ENCODE measurements at places on chromosomes 4 and X.

DNA sequence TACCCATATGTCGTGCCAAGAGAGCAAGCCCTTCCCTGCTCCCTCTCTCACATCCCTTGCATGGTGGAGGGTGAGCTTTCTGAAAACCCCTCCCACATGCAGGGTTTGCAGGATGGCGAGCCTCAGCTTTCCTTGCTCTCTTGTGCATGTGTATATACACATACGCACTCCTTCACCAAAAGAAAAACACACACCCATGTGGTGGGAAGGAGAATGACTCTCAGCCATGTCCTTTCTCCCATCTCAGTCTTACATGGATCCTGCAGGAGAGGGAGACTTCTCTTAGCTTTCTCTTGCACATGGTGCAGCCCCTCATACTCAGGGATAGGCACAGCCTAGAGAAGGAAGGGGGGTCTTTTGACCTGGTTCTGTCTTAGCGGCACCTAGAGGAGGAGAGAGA lies 81.1 kb downstream of the CLCN5 start:
- DNase-seq = no peak

DNA sequence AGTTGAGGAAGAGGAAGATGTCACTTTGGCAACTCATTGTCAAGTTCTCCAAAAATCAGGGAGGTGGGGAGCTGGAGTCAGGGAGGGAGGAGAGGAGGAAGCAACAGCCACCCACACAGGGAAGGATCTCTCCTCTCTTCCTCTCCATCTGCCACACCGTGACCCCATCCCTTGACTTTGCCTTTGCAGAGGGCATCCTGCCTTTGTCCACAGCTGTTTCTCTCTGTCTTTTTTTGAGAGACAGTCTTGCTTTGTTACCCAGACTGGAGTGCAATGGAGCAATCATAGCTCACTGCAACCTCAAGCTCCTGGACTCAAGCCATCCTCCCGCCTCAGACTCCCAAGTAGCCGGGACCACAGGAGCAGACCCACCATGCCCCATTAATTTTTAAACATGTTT lies 276.0 kb downstream of the SHOX start:
- DNase-seq = no peak

GRCh38 chr4:16226816-16227461 lies 668 bp upstream of the TAPT1 start:
- peak; percentile 42 for DNase-seq

GRCh38 chrX:25427873-25428555 lies 412.2 kb upstream of the ARX start:
- DNase-seq = no peak

GRCh38 chrX:45669715-45670340 lies 469.2 kb upstream of the DIPK2B start:
- no peak for DNase-seq

GRCh38 chrX:111052478-111052877 lies 43.5 kb upstream of the PAK3 start:
- DNase-seq = no peak

GRCh38 chr4:100826808-100827548 lies 309.2 kb upstream of the EMCN start:
- DNase-seq = no peak

- DNase-seq = no peak
Observed at GRCh38 chr4:163688856-163689255, 194.4 kb downstream of the TMA16 start.

- DNase-seq = no peak
Observed at GRCh38 chrX:47936224-47936939, 67.4 kb downstream of the ZNF182 start.

DNA sequence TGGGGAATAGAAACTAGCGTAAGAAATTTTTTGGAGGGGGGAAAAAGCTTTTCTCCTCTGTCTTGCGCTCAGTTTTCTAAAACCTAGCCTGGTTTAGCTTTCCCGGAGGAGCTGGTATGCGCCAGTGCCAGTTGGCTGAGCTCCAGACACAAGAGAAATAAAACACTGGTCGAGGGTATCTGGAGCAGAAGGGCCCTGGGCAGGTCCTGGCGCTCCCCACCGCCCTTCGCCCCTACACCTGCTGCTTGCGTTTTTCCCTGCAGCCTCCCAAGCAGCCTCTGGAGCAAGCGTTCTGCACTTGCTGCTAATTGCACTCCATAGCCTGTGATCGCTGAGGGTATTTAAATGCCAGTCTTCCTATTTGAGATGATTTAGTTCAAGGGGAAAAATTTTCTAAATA lies 816 bp downstream of the EREG start:
- DNase-seq = no peak

GRCh38 chr4:39729557-39729956 lies 31.6 kb downstream of the UBE2K start:
- DNase-seq = no peak

GRCh38 chrX:47643926-47644325 lies 6.4 kb downstream of the ELK1 start:
- no peak for DNase-seq

DNA sequence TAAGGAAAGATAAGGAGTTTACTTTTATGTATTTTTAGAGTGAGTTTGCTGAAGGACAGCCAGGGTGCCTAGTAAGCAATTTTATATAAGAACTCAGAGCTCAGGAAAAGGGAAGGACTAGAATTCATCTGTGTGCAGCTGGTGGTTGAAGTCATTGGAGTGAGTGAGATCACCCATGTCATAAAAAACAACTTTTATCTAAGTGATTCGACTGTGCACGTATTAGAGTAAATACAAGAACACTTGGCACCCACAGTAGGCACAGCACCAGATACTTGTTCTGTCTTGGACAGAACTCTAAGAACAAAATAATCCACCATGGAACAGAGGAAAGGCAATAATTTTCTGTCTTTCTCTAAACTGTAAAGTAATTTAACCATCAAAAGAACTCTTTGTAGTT lies 31.6 kb downstream of the SYNPO2 start:
- DNase-seq = no peak

DNA sequence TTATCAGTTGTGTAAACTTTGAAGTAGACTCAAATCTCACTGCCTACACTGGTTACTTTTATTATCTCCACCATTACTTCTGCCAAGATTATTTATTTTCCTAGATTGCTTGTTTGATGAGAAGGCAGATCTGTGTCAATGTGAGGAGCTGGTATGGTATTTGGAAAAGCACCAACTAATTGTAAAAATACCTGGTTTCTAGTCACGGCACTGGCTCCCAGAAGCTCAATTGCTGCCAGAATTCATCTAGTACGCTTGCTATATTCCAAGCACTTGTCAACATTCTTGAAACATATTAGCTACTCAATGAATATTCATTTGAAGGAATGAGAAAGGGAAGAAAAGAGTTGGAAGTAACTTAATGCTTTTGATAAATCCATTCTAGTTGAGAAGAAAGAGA lies 1376.8 kb upstream of the ADGRL3 start:
- DNase-seq = no peak

DNA sequence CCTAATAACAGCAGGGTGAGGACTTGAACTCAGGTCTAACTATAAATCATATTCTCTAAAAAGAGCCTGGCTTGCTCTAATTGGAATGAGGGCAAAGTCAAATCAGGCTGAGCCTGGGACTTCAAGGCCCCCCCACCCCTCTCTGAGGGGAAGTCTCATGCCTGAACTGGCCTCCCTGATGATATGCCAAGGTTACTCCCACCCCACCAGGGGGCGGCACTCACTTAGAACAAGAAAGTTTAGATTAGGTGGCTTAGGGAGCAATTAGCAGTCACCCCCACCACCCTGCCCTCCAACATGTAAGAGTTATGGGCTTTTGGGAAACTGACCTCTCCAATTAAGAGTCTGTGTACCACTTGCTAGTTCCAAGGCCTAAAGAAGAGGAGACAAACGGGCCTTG lies 2.7 kb downstream of the FOXO4 start:
- DNase-seq = peak; percentile 54

DNA sequence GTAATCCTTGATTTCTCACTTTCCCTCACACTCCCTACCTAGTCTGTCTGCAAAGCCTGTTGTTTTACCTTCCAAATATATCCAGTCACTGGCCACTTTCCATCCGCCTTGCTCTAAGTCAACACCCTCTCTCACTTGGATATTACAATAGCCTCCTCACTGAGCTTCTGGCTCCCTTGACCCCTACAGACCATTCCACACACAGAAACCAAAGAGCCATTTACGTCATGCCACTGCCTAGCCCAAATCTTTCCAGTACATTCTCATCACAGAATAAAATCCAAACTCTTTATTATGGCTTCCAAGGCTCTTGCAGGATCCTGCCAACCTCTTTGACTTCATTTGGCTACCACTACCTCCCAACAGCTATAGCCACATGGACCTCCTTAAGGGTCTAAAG lies 25.7 kb upstream of the ARHGEF9 start:
- DNase-seq = no peak

DNA sequence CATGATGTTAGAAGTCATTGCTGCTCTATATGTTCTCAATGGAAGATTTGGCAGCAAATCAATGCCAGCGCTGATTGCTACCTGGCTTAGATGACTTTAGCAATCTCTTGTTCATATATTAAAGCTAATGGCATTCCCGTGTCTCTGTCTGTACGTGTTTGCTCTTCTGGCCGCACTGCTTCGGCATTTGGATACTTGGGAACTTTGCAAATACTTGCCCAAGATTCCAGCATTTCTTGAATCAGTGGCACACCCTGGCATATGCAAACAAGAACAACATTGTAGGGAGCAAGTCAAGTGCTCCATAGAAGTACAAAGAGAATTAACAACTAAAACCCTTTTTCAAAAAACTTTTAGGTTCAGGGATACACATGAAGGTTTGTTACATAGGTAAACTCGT lies 128.9 kb upstream of the TMEM164 start:
- no peak for DNase-seq

- no peak for DNase-seq
Observed at GRCh38 chrX:40784516-40785151, 49.3 kb upstream of the MED14 start.

DNA sequence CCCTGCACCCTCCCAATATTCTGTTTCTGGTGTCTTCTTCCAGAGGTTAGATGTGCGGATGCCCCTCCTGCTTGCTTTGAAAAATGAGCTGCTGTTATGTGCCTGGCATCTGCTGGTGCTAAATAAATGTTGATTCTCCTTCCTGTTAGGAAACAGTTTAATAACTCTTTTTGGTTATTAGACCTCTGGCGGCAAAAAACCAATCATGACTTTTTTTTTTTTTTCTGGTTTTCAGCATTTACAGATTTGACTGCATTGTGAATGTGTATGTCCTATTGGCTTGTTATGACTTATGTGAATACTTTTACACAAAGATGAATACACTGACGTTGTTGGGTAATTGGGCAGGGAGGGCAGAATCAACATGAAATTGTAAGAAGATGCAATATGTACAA lies 13.6 kb upstream of the TMEM156 start:
- DNase-seq = no peak

DNA sequence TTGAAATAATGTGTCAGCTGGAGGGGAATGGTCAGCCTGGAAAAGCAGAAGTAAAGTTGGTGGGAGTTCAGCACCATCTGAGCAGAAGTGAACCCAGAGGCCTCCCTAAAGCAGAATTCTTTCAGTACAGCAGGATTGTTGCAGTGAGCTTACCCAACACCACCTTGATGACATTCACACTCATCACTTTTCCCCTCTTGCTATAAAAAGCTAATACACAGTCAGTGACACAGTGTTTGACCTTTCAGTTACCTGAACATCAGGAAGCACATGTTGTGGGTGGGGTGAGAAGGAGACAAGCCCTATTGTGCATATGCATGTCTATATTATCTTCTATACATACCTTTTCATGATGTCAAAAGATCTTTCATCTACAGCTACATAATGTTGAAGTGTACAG lies 624.7 kb upstream of the ZFP42 start:
- DNase-seq = no peak

DNA sequence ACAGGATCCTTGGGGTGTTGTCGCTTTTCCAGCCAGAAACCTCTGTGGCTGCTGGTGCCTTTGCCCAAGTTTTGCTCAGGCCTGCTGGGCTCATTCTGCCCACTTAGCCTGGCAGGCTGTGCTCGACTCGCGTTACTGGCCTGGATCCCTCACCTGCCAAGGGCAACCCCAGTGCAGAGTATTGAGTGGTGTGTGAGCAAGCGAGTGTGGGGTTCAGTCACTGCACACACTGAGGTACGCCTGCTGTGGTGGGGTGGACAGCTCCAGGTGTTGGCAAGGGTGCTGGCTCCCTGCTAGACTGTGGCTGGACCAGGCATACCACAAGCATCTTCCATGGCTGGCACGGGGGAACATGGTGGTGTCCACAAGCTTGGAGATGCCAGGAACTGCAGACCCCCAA lies 22.6 kb downstream of the SPCS3 start:
- DNase-seq = no peak

DNA sequence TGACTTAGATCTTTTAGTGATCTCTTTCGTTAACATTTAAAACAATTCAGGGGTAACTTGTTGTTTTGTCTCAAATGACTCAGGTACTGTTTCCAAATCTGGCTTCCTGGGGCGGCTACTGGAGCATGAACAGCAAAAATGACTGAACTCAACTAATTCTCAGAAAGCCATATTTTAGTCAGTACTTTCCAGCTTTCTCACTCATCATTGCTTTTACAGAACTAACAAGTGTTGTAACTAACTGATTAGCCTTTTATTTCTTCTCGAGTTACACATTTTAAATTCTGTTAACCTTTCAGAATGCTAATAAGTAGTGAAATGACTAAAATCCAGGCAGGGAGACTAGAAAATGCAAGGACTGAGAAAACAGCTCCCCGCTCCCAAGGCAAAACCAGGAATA lies 55.3 kb downstream of the JADE3 start:
- DNase-seq = no peak

DNA sequence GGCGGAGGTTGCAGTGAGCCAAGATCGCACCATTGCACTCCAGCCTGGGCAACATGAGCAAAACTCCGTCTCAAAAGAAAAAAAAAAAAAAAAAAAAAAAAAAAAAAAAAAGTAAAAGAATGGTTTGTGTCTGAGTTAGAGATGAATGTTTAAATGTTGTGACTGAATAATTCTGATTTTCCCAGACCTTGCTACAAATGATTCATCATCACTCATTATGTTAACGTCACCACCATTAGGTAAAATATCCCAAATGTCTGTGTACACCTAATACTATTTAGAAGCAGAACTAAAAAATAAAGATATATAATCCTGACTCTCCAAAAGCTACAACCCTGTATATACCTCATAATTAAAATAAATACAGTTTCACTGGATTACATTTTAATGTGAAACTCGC lies 70.8 kb downstream of the HHIP start:
- no peak for DNase-seq

- no peak for DNase-seq
Observed at GRCh38 chr4:6929812-6930464, 20.3 kb downstream of the TBC1D14 start.

GRCh38 chr4:149370785-149371420 lies 444.7 kb downstream of the IQCM start:
- no peak for DNase-seq

- no peak for DNase-seq
Observed at GRCh38 chr4:6920171-6920570, 10.5 kb downstream of the TBC1D14 start.

- DNase-seq = no peak
Observed at GRCh38 chr4:83599183-83599582, 63.3 kb downstream of the GPAT3 start.

DNA sequence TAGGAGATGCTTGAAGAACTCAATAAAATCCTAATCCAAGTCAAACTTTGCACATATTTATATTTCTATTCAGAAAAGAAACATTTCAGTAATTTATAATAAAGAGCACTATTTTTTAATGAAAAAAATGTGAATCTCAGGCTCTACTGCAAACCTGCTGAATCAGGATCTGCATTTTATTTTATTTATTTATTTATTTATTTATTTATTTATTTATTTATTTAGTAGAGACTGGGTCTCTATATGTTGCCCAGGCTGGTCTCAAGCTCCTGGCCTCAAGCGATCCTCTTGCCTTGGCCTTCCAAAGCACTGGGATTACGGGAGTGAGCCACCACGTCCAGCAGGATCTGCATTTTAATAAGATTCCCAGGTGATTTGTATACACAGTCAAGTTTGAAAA lies 16.0 kb downstream of the SUPT20HL1 start:
- no peak for DNase-seq

GRCh38 chr4:159639671-159640323 lies 536.9 kb downstream of the RAPGEF2 start:
- no peak for DNase-seq
